Activated CD4-positive, alpha-beta T cell treated with anti-CD3 and anti-CD28 coated beads for 36 hours (primary cell): ENCODE measurements at places on chromosomes 1 and 21.

DNA sequence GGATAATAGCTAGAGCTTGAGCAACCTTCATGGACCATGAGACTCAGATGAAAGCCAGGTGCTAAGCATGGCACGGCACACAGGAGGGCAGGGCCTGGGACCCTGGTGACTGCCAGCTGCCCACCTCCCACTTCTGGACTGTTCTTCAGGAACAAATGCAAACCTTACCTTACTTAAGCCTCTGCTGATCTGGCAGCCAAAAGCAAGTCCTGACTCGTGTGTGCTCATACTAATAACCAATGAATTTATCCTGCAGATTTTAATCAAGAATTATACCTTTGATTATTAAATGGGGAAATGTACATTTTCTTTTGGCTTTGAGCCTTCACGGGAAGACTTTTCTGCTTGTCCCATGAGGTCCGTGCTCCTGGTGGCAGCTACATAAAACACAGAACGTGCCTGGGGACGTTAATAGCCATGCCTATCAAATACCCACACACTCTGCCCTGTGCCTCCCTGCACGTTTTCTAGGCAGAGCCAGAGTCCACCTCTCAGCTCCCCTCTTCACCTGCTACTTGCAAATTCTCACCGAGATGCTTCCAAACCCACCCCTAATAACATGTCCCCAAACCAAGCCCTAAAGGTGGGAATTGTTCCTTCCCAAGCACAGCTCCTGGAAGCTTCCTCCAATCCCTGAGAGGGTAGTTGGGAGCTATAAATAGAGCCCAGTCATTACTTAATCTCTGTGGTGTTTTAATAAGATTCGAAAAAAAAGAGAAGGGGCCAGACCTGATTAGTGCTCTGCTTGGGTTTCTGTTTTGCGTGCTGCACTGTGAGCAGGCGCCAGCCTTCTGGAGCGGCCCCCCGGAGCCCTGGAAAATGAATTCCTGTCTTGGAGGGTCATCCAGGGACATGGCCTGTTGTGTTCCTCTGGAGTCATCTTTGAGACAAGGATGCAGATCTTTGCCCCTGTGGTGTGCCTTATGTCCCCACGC lies 33.5 kb downstream of the SLC1A7 start:
- no peak for DNase-seq

GRCh38 chr1:3009021-3009420 lies 12.2 kb upstream of the ACTRT2 start:
- DNase-seq, result no peak

GRCh38 chr1:84152649-84153056 lies 8.6 kb downstream of the PRKACB start:
- DNase-seq, result peak; percentile 44

DNA sequence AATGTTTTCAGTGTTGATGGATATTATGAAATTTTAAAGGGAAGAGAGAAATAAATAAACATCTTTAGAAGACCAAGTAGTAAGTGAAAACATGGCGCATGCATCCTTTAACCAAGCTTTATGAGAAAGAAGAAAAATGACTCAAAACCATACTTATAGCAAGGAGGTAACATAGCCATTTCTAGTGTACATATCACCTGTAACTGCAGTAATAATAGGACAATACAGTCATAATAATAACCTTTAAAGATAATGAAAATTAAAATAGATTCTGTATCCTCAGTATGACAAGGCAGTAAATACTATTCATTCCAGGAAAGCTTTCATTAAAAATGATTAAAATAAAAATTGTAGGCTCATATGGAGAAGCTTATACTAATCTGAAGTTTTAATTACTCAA lies 141.2 kb downstream of the COL24A1 start:
- no peak for DNase-seq

DNA sequence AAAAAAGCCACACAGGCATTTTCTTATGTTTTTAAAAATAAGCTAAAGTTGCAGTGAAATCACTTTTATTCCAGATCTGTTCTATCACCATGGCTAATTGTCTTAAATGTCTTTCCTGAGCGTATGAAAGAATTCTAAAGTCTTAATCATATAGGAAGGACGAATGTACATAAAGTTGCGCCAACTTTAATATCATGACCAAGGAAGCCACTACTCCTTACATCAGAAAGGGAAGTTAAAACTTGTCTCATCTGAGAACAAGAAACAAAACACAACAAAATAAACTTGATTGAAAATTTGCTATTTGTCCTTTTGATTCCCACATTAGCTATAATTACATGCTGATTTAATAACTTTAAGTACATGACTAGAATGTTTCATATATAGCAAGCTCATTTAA lies 26.5 kb downstream of the CNIH4 start:
- DNase-seq, result no peak
